ENCODE measurements at places on chromosomes 1 and 21. TPM values are rescaled to one million over a fixed set of nuclear protein-coding genes. Genes with fewer than 3 reads are reported as not detected.

DNA sequence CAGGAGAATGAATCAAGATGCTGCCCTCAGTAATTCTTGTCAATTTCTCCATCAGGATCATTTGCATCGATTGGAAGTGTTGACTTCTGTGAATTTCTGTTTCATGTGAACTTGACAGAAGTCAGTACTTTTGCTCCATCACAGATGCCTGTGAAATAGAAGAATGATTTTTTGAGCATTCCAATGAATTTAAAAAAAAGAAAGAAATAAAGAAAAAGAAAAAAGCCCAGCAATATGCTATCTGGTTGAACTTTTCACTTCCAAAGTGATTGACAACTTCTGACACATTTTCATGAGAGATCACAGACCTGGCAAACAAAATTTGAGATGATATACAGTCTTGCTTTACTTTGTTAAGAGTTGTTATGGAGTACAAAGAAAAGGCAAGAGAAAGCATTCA is 175.3 kb downstream of the RWDD3 start:
- no peak for DNase-seq

ABCA4 gene
- polyA plus RNA-seq, result 0.37 TPM

ECM1 gene
- 40.8 TPM for polyA plus RNA-seq

DNA sequence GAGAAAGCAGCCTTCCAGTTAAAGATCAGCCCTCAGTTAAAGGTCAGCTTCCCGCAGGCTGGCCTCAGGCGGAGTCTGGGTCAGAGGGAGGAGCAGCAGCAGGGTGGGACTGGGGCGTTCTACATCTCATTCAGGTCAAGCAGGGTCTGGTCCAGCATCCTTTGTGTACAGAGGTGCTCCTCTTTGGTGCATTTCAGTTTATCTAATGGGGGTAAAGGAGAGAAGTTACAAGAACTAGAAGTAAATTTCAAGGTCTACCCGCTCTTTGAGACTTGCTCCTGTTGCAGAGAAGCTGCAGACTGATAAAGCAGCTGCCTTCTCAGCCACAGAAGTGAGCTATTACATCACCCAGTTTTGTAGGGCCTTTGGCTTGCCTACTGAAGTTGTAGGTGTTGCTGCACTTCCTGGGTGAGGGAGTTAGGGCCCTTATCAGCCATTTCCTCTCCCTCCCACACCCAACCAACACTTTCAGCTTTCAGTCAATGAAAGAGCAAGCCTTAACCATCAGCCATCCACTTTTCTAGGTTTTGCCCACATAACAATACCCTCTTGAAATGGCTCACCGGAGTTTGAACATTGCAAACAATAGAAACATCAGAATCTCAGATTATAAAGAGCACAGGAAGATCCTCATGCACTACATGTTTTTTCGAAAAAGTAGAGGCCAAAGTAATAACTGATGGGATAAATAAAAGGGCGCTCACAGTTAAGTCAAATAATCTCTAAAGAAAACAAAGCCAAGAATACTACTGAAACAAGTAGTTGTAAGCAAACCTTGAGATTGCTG is 2.8 kb upstream of the NUP210L start:
- no peak for DNase-seq

OR2L5 gene
- polyA plus RNA-seq, result not detected

GRCh38 chr1:223747838-223748335 is 35.5 kb downstream of the CAPN2 start:
- no peak for DNase-seq

DNA sequence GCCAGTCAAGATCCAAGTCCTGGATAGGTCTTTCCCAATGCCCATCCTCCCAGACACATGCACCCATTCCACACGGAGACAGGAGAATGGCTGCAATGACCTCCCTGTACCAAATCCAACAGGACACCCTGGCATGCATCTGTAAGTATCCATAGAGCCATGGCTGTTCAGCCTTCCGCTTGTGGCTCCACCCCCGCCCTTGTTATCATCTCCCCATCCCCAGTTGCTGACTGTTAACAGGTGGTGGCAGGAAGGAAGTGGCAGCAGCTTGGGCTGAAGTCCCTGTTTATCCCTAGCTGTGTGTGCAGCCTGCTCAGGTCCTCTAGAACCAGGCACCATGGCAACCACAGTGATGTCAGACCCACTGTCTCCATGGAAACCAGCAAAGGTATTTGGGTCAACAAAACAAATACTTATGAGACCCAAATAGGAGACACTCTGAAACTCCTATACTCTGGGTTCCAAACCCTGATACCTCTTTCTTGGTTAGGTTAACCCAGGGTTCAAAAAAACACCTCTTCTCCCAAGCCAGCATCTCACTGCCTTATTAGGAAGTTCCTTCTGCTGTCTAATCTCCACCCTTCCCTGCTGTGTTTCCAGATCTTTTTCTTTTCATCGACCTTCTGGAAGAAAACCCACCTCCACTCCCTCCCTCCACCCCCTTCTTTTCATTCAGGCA is 721 bp downstream of the PBXIP1 start:
- DNase-seq, result no peak

All from urinary bladder (tissue), 4 donors.